ENCODE measurements at places on chromosomes 4 and X. TPM values are rescaled to one million over a fixed set of nuclear protein-coding genes. Genes with fewer than 3 reads are reported as not detected.

DNA sequence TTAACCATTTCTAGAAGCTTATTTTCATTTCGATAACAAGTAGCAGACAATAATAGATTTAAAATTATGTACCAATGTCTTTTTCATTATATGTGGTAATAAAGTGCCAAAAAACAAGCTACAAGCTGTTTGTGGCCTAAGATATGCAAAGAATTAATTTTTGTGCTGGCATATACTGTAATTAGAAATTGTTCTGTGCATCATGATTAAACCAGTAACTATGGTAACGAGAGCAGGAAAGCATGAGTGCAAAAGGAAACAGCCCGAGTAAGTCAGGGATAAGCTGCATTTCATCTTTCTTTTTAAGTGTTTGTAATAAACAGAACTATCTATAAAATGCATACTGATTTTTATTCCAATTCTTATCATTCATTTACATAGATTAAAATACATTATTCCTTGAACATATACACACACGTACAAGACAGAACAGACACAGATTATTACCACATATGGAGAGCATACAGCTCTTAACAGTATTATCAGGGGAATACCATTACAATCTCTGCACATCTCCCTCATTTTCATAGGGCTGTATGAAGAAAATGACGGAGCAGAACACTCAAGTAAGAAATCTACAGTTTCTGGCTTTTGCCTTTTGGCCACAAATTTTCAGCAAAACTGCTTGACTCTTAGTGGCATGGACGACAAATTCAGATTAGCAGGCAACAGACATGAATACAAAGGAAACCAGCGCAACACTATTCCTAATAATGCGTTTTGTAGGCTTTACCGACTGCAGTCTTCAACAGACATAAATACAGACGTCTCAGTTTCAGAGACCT is 121.3 kb upstream of the WDR17 start:
- no peak for DNase-seq

DNA sequence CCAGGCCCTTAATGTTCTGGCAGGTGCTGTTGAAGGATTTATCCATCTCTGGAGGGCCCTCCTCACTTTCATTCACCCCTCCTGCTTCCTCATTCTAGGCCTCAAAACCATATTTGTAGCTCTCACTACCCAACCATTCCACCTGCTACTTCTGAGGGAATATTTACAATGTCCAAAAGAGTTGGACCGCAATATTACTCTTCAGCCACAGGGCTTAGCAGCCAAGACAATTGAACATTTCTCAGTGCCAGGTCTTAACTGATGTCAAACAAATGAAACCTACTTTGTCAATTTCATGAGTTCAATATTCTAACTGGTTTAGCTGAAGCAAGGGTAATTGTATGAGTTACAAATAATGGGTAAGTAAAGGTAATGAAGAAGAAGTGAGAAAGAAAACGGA is 113.2 kb downstream of the ENOX2 start:
- no peak for DNase-seq

GRCh38 chrX:130896026-130896425 is 7.0 kb downstream of the ENOX2 start:
- DNase-seq = peak; percentile 27

- DNase-seq = no peak
Measured at GRCh38 chr4:40881851-40882250, 132.1 kb downstream of the NSUN7 start.

DNA sequence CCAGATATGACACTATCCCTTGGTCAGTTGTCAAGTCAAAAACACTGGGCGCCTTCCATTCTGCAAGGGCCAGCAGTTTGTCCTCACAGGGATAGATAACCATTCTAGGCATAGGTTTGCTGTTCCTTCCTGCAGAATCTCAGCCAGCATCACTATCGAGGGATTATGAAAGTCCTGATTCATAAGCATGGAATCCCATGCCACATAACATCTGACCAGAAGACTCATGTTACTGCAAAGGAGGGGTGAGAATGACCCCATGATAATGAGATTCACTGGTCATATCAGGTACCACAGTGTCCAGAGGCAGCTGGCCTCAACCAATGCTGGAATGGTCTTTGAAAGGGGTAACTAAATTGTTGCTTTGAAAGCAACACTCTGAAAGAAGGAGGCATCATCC is 84.7 kb downstream of the OTC start:
- no peak for DNase-seq

DNA sequence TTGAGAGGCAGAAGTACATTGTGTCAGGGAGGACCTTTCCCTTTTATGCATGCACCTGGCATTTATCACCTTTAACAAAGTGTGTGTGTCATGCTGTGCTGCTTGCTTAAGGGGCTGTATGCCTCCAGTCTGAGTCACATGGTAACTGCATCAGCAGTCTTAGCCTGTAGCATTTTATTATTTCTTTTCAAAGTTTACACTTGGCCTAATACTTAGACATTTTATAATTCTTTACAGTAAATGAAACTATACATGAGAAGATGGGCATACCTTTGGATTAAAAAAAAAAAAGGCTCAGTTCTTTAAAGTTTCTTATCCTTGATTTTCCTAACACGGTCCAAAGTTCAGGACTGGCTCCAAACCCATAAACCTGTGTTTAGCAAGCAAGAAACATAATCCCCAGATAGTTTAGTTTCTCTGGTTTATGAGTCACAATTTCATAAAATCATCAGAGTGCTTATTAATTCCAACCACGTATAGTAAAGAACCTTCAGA is 14.6 kb downstream of the NPNT start:
- DNase-seq = no peak

DNA sequence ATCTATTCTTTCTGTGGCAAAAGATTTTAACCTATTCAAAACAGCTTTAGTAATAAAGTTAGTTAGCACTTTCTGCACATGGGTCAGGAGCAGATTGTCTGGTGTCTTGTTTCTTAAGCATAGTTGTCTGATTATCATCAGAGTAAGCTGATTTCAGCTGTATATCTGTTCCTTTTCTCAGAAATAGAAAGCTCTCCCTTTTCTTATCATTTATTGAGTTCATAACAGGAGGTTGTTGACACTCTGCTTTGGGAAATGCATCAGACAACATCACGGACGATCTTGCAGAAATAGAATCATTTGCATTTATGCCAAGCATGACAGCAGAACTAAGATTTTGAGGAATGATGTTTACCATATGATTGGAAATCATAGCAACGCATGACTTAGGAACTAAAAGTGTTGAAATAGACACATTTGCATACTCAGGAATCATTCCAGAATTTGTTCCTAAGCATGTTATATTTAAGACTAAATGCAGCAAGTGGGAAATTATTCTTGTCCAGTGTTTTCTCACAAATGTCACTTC is 66.7 kb downstream of the RBMX2 start:
- DNase-seq = peak; percentile 0

DNA sequence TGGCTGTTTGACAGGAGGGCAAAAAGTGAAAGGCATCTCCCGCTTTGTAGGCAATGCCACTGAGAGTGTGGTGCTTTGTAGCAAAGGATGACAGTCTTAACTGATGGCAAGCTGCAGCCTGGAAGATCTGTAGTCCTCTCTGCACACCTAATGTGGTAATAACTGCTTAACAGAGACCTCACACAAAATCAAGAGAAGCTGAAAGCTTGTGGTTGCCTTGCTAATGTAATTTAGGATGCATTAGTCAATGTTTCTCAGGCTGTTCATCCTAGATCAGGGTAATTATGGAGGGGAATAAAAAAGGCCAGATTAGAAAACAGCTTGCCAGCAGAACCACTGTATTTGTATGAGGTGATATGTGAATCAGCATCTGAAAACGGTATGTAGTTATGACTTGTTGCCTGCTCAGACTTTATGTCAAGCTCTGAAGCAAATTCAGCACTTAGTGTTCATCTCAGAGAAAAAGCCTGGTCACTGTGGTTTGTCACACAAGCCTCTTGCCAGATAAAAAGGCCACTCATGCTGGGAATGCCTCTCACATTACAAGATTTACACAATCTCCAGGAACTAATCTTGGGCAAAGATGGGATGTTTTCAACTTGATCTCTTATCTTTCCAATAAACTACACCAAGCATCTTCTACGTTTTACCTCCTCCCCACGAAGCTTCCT is 130.8 kb downstream of the ENOX2 start:
- no peak for DNase-seq

- DNase-seq = peak; percentile 31
Measured at GRCh38 chr4:145773581-145774234, 93.8 kb downstream of the C4orf51 start.

DNA sequence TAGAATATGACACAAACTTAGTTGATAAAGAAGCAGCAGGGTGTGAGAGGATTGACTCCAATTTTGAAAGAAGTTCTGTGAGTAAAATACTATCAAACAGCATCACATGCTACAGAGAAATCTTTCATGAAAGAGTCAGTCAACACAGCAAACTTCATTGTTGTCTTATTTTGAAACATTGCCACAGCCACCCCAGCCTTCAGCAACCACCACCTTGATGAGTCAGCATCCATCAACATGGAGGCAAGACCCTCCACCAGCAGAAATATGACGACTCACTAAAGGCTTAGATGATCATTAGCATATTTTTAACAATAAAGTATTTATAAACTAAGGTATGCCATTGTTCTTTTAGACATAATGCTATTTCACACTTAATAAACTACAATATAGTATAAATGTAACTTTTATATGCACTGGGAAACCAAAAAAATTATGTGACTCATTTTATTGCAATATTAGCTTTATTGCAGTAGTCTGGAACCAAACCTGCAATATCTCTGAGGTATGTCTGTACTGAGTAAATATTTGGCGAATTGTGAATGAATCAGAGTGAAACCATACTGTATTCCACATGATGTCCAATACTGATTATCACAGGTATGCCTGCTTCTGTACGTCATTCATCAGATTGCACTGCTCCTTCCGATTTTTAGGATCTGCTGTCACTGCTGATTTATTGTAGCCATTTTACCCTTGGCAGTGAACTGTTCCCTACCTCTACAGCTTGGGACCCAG is 11.6 kb downstream of the FRMPD4 start:
- DNase-seq = no peak

DNA sequence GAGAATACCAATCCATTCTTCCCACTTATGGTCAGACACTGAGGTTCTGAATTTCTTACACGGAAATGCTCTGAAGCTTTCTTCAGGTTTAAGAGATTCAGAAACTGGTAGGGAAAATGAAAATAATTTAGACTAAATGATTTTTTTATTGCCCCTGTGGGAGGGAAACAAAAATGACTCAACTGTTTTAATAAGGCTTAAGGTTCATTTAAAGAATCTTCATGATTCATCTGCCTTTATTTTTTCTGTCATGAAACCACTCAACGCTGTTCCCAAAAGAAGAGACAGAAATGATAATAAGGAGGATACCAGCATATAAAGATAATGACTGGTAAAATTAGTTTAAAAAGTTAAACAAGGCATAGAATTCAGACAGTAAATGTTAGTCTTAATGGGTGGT is 39.3 kb upstream of the FAM47B start:
- no peak for DNase-seq

DNA sequence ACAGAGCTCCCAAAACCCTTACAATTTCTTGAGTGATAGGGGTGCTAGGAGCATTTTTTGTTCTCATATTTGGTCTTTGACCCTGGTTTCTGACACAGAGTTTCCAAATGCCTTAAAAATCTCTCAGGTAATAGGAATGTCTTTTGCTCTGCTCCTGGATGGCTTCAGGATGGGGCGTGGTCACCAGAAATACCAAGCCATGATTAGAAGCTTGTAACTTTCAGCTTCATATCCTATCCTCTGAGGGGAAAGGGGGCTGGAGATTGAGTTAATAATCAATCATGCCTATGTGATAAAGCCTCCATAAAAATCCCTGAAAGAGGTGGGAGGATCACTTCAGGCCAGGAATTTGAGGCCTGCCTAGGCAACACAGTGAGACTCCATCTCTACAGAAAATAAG is 34.6 kb upstream of the IL9R start:
- no peak for DNase-seq

RPA4 gene
- 6.1 TPM for total RNA-seq

Data from tongue (tissue), 3 donors.